EL (cell line): ENCODE measurements at places on chromosomes 4 and X.

- no peak for DNase-seq
Measured at GRCh38 chrX:13651150-13651549, 1.8 kb upstream of the TCEANC start.

- DNase-seq: no peak
Measured at GRCh38 chr4:25486171-25486570, 109.1 kb downstream of the ANAPC4 start.

DNA sequence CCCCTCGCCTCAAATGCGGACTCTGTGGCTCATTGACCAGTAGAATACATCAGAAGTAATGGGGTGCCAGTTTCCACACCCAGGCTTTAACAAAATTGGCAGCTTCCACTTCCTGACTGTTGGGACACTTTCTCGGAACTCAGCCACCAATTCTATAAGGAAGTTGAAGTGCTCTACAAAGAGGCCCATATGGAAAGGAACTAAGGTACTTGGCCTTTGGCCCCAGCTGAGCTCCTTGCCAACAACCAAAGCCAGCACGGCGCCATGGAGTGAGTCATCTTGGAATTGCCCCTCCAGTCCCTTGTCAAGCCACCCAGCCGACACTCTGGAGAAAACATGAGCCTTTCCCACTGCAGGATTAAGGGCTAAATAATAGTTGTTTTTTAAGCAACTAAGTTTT, 262.2 kb upstream of the INTU start:
- DNase-seq: peak; percentile 0

DNA sequence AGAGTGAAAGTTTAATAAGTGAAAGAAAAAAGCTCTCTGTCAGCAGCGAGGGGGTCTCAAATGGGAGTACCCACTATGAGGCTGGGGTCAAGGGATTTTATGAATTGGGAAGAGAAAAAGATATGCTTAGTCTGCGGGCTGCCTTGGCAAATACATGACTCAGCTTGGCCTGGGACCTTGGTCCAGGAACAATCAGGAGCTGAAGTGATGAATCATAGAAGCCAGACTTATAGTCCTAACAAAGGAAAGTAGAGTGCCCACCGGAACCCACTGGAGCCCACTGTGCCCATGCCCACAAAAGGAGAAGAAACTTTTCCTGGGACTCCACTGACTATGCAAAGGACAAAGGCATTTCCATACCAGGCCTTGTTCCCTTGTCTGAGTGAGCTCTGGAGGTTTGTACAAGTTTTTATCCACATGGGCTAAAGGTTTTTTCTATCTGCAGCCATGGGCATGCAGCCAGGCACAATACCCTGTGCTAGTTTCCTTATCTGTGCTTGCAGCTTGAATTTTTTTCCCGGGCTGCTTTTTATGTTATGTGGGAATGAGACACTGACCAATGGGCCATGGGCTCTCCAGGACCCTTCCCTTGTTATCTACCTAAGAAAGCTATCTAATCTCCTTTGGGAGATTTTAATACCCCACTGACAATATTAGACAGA, 201.7 kb downstream of the FAM133A start:
- no peak for DNase-seq

DNA sequence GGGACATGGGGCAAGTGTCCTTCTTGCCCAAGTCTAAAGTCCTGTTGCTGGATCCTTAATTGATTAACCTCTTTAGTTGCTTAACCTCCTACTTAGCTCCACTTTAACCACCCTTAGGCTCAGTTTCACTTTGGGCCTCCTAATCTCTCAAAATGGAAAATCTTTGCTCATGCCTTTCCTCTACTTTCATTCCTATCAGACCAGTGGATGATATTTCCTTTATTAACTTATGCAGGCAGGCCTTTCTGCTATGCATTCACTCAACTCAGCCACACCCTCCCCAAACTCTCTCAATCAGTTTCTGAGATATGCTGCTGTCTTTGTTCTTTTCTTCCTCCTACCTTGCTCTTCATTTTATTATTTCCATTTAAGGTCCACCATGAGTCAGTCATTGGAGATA, 14.4 kb upstream of the ARSJ start:
- no peak for DNase-seq

DNA sequence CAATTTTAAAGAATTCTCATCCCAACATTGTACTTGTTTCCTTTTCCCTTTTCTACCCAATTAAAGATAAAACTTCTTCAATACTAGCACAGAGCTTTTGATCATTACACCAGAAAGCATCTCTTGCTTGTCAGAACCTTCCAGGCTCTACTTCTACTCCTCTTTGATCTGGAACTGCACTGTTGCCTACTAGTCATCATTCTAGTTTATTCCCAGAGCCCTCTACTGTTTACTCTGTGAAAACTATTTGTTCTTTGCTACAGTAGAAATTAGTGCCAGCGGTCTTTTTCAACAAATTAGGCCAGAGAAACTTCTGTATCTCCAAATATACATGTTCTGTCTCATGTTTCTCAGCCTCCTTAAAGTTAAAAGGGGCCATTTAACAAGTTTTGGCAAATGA, 46.8 kb upstream of the TMPRSS11F start:
- no peak for DNase-seq

DNA sequence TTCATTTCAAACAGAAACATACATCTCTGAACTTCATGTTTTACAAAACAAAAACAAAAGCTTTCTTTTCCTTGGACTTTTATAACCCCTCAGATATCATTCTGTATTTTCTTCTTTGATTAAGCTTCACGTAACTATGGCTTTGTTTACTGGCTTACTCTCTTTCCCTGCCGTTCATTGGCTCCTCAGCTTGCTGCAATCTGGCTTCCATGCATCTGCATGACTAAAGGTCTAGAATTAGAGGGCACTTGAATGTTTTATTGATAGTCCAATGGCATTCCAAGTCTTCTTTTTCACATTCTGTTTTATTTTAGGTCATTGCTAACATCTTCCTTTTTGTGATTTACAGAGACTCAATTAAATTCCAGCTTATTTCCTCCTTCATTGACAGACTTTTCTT, 487.6 kb downstream of the GRXCR1 start:
- no peak for DNase-seq

- DNase-seq: no peak
Measured at GRCh38 chr4:163958751-163959150, 464.3 kb downstream of the TMA16 start.

DNA sequence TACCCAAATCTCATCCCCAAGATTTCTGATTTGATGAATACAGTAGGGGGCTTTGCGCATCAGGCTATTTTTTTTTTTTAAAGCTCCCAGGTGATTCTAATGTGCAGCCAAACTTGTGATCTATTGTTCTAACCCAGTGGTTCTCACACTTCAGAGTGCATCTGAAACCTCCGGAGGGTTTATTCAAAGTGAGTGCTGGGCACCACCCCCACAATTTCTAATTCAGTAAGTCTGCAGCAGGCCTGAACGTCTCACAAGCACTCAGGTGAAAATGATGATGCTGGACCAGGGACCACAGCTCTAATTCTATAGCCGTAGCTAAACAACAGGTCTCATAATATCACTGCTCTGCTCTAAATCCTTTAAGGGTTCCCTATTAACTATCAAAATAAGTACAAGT, 211.4 kb downstream of the FMR1NB start:
- DNase-seq: no peak

- no peak for DNase-seq
Measured at GRCh38 chr4:156497486-156497885, 474.1 kb downstream of the PDGFC start.

DNA sequence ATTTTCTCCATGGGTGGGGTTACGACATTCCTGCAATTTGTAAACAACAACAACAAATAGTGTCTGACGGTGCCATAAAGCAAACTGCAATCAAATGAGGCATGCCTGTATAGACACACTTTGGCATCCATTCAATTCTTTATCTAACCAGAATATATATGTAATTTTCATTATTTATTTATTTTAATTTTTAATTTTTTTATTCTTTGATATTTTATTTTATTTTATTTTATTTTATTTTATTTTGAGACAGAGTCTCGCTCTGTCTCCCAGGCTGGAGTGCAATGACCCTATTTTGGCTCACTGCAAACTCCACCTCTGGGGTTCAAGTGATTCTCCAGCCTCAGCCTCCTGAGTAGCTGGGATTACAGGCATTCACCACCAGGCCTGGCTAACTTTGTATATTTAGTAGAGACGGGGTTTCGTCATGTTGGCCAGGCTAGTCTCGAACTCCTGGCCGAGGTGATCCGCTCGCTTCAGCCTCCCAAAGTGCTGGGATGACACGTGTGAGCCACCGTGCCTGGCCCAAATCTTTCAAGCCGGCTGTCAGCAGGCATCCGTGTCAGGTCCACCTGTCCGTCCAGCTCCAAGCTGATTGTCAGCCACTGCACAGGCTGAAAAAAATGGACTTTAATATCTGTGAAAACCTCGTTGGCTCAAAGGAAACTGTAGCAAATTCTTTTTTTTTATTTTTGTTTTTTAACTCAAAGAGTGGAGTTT, 200.8 kb downstream of the ASMT start:
- DNase-seq: no peak

DNA sequence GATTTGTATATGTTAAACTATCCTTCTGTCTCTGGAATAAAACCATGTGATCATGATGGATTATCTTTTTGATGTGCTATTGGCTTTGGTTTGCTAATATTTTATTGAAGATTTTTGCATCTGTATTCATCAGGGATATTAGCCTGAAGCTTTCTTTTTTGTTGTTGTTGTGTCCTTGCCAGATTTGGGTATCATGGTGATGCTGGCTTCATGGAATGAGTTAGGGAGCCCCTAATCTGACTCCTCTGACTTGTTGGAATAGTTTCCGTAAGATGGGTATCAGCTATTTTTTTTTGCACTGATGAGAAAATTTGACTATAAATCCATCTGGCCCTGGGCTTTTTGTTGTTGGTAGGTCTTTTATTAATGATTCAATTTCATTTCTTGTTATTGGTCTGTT, 45.7 kb downstream of the ATP10D start:
- peak; percentile 75 for DNase-seq

GRCh38 chr4:173014113-173014558, 154.5 kb upstream of the GALNT7 start:
- peak; percentile 46 for DNase-seq

DNA sequence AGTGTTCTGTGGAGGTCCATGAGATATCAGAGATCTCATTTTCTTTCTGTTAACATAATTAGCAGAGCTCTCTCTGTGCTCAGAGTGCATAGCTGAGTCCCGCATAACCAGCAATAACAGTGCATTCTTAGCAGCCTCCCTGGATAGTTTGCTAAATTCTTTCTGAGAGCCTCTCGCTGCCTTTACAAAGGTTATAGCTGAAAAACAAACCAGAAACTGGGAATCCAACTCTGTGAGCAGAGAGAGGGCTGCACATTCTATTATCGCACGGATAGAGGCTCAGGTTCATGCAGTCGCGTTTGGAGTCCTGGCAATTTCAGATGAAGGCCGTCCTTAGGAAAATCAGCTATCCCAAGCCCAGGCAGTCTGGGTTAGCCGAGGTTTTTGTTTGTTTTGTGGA, 1.2 kb downstream of the ENPP6 start:
- no peak for DNase-seq

- no peak for DNase-seq
Measured at GRCh38 chr4:15130441-15130840, 128.2 kb downstream of the CPEB2 start.

GRCh38 chr4:140138428-140138827, 15.6 kb downstream of the MAML3 start:
- DNase-seq: no peak

DNA sequence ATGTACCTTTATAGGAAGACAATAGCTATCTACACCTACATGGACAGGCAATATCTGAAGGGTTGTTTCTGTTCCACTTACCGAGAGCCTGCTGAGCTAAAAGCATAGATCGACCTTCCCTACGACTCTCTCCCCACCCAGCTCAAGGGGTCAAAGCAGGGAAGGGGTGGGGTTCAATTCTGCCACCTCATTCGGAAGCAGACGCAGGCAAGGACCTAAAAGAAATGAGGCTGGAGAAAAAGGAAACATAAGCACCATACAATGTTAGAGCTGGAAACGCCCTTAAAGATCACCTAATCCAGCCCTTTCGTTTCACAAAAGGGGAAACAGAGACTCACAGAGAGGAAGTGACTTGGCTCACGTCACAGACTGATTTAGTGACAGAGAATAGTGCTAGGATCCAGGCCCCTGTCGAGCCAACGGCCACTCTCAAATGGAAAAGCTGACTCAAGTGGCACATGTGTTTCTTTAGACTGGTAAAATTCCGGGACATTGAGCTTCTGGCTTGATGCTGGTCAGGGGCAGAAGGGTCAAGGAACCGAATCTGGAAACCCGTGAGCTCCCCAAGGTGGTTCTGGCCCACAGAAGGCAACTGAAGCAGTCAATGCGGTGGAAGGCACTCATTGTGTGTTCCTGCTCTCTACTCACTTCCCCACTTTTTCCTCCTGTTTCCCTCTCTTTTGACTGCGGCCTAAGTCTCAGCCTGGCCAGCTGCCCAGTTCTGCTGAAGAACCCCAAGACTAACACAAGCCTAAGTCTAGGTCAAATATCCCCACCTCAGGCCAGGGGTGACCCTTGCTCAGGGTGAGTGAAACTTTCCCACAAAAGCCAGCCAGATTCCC, 7.5 kb downstream of the SEPTIN6 start:
- DNase-seq: no peak

DNA sequence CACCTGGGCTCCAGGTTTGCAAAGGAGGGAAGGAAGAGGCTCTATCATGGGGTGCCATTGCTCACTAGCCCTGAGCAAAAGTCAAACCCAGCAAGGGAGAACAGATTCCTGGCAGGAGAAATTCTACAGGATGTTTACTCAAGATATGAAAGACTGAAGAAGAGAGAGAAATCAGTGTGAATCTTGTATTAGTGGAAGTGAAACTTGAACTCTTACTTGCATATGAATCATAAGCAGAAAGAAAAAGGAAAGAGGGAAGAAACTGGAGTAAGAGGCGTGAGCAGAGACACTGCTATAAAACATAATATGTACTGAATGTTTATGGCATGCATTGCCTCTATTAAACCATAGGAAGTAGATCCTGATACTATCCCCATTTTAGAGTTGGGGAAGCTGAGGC, 60.9 kb downstream of the C4orf46 start:
- DNase-seq: peak; percentile 8

GRCh38 chr4:67035501-67035900, 509.8 kb downstream of the CENPC start:
- peak; percentile 83 for DNase-seq

GRCh38 chr4:146472404-146472803, 49.3 kb downstream of the SLC10A7 start:
- DNase-seq: no peak

DNA sequence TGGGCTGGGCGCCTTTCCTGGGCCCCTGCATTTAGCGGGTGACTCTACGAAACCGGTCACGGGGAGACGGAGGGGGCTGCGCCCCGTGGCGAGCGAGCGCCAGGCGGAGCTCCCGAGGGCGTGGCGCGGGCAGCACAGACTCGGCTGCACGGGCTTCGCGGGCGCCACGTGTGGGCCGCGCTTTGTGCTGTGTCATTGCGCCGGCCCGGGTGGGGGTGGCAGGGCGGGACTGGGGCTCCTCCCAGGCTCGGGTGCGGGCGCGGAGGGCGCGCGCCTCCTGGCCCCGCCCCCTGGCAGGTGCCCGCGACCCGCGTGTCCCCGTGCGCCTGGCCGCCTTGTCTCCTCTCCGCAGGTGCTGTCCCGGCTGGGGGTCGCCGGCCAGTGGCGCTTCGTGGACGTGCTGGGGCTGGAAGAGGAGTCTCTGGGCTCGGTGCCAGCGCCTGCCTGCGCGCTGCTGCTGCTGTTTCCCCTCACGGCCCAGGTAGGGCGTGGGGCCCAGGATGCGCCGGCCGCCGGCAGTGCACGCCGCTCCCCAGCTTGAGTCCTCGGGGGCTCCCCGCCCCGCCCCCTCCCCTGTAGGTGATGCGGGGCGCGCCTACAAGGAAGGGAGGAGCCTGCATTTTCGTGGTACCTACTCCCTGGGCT, 651 bp downstream of the UCHL1 start:
- peak; percentile 60 for DNase-seq

GRCh38 chr4:46270986-46271596, 118.8 kb downstream of the GABRA2 start:
- DNase-seq: no peak
